ENCODE measurements at places on chromosomes 11 and 22.

GRCh38 chr11:94196363-94196762 is 67.7 kb downstream of the PANX1 start:
- DNase-seq = no peak

- no peak for DNase-seq
These were observed 3.4 kb downstream of the IRF7 start for GRCh38 chr11:612201-612960.

GRCh38 chr11:94673386-94673785 is 94.8 kb upstream of the AMOTL1 start:
- no peak for DNase-seq

GRCh38 chr11:130904380-130904779 is 11.9 kb downstream of the SNX19 start:
- DNase-seq = no peak

DNA sequence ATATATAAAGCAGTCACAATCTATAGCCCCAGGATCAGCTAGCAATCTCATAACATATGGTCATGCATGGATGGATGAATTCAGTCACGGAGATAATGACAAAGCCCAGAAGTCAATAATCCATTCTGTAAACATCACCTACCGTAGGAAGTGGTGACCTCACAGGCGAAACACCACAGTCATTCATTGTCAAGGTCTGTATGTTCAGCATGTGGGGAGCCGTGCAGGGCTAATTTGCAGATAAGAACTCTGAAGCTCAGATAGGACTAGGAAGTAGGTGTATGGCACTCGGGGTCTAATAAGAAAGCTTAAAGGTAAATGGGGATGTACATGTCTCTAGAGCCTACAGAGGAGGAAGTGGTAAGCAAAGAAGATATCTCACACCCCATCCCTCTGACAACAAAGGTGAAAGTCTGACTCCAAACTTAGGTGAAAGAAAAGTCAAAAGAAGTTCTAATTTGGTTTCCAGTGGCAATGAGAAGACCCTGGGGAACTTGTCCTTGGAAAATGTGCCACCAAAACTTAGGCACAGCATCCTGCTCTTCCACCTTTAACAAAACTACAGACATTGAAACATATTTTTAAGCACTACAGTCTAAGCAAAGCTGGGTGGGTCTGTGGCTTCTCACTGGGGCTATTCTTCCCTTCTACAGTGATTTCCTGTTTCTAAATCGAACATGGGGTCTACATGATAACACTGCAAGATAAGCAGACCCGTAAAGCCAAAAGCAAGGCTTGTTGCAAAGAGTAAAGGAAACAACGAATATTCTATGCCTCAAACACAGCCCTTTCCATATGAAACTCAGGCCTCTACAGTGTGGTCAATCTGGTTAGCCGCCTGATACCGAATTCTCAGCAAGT is 5.2 kb downstream of the CRTAM start:
- no peak for DNase-seq

DNA sequence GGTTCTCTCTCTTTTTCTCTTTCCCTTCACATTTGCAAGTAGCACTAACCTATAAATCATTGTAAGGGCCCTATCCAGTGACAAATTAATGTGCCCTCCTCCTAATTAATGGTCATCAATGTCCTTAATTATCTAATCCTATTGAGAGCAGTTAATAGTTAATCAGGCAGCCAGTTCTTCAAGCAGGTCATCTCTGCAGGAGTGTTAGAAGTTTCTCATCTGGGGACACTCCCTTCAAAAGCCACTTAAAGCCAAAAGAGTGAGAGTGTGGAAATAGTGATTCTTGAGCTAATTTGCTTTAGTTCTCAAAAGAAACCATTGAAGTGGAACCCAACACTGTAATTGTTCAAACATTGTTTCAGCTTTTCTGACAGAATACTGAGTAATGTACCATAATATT is 141.6 kb downstream of the ELP4 start:
- DNase-seq = no peak

Data from stimulated activated CD8-positive, alpha-beta memory T cell treated with anti-CD3 and anti-CD28 coated beads, Interleukin-2, amount 100 ng/mL, for 48 hours (primary cell).